ENCODE measurements at places on chromosomes 5 and 9.

DNA sequence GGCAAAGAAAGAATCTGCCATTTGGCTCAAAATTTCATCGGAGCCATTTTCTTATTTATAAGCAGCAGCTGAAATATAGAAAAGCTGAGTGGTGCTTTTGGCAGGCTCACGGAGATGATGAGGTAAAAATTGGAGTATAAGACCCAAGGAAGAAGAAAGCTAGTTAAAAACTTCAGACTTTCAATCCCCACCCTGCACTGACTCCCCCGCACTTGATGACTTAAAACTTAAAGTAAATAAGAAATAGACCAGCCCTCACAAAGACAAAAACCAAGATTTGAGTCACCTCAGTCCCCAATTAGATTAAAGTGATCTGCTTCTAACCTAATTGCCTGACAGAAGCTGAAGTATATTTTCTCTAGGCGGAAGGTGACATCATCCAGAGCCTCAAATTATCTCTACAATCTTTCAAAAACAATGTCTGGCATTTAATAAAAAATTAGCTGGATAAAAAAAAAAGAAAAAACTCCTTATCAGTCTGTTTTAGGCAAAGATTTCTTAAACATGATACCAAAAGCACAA is 124.0 kb upstream of the PJA2 start:
- no peak for DNase-seq

- DNase-seq: no peak
Observed at GRCh38 chr9:36041506-36041905, 4.8 kb downstream of the RECK start.

GRCh38 chr5:109877670-109878045 is 187.9 kb downstream of the MAN2A1 start:
- no peak for DNase-seq

DNA sequence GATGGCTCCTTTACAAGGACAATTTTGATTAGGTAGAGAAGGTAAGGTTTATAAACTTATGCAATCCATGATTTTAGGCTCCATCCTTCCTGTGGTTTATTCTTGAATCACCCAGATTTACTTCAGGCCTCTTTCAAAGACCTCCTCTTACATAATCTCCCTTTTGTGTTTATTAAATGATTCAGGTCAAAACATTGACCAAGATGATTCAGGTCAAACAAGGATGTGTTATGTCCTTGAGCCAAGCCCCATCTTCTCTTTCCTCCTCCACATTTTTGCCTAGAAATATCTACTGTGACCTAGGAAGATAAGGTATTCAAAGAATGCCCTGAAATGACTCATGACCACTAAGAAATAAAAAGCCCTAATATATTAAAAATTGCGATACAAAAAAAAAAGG is 31.8 kb upstream of the TLR4 start:
- DNase-seq: no peak

- no peak for DNase-seq
Observed at GRCh38 chr5:86974955-86975354, 292.7 kb upstream of the RASA1 start.

GRCh38 chr5:5980538-5980895 is 397.8 kb downstream of the MED10 start:
- DNase-seq: no peak

Measured in left ventricle myocardium inferior (tissue), 1 donor.